ENCODE measurements at places on chromosomes 2 and 18.

DNA sequence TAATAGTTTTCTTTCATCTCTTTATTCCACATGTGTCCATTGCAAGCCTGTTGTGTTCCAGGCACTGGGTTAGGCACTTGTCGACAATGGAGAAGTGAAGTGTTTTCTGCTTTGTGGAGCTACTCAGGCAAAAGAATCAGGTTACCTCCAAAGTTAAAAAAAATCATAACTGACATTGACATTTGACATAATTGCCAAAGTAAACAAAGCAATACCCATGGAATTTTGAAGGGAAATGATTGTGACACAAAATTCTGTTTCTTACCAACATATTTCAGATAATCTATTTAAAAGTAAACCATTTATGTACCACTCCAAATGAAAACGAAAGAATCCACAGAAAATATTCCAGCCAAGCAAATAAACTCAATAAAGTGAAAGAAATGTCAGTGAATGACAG lies 6.4 kb upstream of the TGFA start:
- no peak for DNase-seq

DNA sequence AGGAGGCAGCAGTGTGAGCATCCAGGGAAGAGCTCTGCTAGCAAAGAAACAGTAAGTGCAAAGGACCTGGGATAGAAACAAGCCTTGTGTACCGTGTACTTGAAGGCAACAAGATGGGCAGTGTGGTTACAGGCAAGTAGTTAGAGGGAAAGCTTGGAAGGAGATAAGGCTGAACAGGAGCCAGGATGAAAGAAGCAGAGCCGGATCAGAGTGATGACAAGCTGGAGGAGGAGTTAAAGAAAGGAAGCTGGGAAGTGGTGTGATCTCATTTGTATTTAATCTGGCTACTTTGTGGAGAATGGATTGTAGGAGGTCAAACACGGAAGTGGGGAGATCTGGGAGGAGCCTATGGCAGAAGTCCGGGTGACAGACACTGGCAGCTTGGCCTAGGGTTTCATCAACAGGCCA lies 44.7 kb upstream of the VPS54 start:
- DNase-seq: no peak

DNA sequence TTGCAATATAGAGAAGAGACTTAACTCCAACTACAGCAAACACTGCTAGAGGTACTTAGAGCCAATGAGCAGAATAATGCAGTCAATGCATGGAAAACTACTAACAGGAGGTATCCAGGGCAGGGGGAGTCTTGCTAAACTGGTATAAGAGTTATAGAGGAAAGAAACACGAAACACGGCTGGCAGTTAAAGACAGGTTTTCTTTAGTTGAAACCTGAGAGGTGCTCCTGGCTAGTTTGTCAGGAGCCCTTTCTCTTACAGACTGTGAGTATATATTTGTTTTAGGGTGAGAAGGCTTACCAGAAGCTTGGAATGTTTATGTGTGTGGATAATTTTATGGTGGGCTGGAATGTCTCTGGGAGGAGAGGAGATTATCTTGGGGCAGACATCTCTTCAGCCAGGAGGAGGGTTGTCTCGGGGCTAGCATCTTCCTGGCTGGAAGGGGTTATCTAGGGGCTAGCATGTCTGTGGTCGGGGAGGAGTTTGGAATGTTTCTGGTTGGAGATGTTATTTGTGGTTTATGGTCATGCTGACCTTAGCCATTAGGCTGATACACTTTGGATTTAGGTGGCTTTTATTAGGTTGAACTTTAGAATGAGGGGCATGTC lies 1048.8 kb downstream of the DPP10 start:
- DNase-seq: no peak

DNA sequence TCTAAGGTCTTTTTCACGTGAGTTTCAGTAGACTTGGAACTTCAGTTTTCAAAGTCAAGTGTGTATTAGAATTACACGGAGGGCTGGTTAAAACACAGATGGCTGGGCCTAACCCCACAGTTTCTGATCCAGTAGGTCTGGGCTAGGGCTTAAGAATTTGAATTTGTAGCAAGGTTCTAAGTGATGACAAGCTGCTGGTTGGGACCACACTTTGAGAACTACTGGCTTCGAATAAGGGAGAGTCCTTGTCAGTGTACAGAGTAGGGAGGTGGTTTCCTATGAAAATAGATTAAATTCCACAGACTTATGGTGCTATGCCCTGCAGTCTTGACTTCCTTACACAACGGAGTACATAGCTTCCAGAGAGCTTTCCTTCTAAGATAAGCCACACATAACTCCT lies 4.5 kb downstream of the RHOB start:
- DNase-seq: no peak

DNA sequence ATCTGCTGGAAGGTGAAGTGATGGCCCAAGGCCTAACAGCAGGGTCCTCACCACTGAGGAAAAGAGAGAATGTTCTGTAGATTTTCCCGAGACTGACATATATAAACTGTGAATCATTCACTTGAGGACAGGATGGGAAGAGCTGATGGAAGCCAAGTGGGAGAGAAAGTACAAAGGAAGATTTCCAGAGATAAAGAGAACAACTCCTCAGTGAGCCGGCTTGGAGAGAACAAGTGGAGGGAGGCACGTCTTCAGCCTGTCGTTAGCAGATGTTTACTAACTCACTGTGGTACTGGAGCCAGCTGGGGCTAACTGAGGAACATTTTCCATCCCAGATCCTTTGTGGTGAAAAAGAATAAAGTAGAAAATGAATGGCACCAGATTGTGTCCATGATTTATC lies 552.9 kb upstream of the TNP1 start:
- DNase-seq: no peak

- DNase-seq: no peak
Measured at GRCh38 chr2:121529439-121530211, 1.1 kb upstream of the RNU4ATAC start.

DNA sequence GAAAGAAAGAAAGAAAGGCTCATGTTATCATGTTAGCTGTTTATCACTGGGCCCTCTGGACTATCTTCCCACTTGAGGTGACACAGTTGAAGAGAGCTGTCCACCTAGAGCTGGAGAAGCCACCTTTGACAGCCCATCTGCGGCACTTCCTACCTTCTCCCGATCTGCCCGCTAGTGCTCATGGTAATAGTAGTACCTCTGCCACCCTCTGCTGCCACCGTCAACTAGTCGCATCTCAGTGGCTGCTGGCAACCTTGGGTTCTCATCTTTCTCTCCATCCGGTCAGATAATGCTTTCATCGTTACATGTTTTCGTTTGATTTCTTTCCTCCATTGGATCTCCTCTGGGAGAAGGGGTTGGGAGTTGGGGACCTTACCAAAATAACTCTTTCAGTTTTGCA lies 63.2 kb upstream of the COPS8 start:
- DNase-seq: no peak

DNA sequence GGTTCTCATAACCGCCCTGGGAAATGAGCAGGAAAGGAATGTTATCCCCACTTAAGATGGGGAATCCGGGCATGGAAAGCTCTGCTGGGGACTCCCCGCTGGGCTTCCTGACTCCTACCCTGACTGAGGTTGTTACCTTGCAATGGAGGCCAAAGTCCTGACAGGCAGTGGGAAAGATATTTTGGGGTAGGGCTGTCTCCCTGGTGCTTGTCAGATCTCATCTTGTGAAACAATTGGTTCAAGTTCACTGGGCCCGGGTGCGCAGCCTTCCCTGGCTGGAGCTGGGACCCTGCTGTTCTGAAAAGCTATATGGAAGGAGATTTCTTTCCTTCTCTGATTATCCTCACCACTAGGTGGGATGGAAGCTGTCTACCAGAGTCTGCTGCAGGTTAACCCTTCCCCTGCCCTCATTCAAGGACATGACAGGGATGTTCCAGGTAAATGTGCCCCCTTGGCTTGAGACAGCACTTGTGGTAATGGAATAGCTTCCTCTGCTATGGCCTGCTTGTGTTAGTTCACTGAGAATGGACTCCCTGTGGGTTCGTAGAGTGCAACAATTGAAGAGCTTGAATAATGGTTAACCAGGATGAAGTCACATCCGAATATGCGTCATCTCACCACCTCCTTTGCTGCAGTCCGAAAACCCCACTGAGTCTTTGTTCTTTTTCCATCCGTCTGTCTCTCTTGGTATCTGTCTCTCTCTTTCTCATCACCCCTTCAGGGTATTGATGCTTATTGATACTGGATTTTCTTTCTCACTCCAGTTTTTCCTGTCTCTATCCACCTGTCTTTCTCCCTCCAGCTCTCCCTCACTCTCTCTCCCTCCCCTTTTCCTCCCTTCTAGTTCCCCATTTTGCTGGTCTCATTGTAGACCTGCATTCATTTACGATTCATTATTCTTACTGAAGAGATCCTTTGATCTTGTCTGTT lies 67.8 kb upstream of the EPAS1 start:
- DNase-seq: no peak

GRCh38 chr2:199108056-199108455 lies 349.7 kb downstream of the SATB2 start:
- DNase-seq: no peak

DNA sequence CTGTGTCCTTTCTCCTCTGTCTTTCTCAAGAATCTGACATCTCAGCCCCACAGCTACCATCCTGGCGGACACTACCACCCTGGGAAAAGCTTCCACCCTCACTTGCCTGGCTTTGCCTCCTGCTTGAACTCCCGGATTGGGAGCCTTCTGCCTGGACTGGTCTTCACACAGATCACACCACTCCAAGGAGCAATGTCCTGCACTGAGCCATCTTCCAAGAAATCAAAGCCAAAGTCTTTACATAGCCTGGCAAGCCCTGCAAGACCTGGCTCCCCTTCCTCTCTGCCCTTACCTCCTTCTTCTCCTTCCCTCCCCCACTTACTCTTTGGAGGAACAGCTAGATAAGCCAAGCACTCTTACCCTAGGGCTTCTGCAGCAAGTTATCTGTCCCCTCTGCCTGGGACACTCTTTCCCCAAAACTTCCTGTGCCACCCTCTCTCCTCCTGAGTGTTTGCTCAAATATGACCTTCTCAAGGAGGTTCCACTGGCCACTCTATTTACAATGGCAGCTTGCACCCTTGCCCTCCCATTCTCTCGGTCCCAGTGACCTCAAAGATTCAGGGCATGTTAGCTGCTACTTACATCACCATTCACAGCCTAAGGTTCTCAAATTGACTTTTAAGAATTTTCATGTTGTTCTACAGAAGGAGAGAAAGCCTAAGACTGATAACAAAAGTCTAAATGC lies 9.7 kb downstream of the ATP8B1 start:
- DNase-seq: no peak

DNA sequence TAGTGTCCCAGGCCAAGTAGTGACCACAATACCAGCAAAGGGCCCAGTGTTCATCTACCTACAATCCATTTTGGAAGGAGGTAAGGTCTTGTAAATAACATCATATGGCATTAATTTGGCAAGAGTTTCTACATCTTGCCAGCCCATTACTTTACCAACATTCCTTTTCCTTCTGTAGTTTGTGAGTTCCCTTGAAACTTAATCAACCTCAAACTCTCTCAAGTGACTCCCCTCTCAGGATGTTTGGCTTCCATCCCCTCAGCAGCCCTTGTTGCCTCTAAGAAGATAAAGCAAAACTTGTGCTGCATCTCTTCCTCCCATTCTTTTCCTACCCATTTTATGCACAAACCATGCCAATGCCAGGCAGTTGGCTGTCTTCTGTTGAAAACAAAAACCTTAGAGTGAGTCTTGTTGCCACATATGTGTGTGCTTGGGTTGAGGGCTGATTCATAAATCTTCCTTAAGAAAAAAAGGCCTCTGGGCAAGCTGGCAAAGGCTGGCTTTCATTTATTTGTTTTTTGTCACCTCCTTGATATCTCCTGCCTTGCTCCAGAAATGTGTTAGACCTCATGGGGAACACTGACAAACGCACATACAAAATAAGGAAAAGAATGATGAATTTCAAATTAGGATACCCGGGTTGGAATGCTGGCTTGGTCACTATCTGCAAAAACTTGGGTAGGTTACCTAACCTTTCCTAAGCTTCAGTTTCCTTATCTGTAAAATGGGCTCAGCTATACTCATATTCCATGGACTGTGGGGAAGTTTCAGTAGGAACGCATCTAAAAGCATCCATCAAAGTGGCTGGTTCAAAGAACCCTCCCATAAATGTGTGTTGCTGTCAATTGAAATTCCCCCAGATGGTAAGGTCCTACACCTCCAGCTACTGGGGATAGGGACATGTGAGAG lies 29.4 kb upstream of the ST3GAL5 start:
- DNase-seq: no peak

GRCh38 chr18:48333563-48333962 lies 75.6 kb downstream of the ZBTB7C start:
- no peak for DNase-seq

Data from cortex of kidney (tissue), 1 donor.